ENCODE measurements at places on chromosomes 7 and 10. TPM values are rescaled to one million over a fixed set of nuclear protein-coding genes. Genes with fewer than 3 reads are reported as not detected.

DNA sequence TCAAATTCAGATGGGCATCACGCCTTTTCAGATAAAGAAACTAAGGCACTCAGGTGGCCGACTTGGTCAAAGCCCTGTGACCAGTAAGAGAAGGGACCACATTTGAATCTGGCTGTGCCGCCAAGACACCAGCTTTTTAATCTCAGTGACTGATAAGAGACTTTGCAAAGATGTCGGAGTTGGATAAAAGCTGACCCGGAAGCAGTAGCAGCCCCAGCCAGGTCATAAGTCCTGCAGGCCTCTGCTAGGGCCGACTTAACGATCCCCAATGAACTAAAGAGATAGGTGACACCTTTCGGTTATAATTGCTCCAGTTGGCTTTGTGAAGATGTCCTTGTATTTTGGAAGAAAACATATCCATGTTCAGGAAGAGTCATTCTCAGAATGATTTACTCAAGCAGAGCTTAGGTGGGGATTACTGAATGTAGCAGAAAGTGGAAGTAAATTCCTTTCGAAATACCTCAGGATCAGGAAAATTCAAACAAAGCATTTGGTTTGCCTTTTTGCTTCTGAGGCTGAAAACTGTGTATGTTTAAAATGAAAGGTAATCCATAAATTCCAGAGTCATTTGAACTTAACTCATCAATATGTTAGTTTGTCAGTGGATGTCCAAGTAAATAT is 164.2 kb upstream of the PITRM1 start:
- DNase-seq, result peak; percentile 3

- no peak for DNase-seq
These were observed 130.0 kb downstream of the PLXNA4 start for GRCh38 chr7:132446260-132446659.

DNA sequence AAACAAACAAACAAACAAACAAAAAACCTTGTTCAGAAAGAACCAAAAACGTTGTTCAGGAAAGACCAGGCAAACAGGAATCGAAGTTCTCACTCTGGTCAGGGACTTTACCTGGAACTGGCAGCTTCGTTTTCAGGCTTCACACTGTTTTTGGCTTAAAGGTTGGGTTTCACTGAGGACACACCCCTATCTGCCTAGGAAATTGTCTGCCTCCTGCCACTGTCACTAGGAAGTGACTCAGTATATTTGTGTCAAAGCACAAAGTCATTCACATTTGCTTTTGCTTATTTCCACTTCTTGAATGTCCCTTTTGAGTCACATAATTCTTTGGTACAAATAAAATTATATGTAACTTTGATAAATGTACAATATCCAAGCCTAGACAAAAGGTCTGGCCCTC is 37.9 kb downstream of the PNLIPRP3 start:
- no peak for DNase-seq

Gene PAPOLB
- polyA plus RNA-seq, result not detected

Gene TRRAP
- 23.8 TPM for polyA plus RNA-seq

All from AG04450 (cell line).